ENCODE measurements at places on chromosomes 7 and 10.
A peak's percentile ranks its signal among the peaks of the same experiment; 100 is the strongest.

GRCh38 chr10:78401624-78402367 is 368.1 kb downstream of the RPS24 start:
- DNase-seq, result no peak

GRCh38 chr7:36670585-36671431 is 53.5 kb downstream of the AOAH start:
- DNase-seq, result peak; percentile 8

DNA sequence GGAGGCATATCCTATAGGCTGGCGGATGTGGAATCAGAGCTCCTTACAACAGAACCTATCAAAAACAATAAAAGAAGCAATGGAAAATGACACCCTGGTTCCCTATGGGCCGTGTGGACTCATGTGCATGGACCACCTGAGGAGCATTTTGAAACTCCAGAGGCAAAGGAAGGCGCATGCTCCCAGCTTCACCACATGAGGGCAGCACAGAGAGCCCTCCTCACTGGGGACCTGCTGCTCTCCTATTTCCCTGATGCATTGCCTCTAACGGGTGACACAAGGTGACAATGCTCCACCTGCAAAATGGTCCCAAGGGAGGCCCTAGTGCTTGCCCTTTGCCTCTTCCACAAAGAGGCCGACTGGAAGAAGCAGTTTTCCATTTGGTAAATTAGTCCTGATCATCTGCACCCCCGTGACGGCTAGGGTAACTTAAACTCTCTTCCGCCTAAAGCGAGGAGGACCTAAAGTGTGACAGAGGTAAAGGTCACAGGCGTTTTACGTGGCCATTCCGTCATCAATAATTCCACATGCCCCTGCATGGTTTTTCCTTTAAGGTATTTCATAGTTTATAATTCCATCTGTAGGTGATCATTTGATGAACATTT is 67.7 kb downstream of the GPAM start:
- no peak for DNase-seq

- no peak for DNase-seq
These were observed 10.7 kb downstream of the APBB1IP start for GRCh38 chr10:26448706-26449435.

DNA sequence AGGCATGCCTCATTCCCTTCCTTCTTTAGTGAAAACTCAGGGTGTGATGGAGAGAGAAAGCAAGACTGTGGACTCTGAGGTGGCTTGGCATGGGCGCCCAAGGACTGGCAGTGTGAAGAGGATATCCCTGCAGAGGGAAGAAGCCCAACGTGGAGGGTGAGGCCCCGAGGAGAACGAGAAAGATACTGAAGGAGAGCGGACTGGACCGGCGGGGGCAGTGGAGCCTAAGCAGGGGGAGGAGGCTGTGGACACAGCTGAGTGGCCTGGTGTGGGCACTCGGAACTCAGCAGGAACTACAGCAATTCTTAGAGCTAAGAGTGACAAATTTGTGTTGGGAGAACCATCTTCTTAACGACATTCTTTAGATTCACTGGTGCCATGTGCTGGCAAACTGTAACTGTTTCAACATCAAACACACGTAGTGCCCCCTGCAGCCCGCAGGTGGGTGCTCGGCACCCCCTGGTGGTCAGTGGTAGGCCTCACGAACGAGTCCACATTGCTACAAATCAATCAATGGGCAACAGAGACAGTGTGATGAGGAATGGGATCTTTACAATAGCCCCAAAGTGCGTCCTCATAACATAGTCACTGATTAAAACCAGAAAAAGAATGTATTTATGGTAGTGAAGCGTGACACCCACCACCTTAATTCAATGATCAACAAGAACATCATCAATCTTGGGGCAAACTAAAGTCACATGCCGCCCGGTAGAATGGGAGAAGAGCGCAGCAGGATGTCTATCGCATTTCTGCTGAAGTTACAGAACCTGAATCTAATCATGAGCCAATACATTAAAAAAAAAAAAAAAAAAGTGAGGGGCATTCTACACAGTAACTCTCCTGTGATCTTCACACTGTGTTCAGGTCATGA is 2.0 kb upstream of the SFTPA1 start:
- DNase-seq, result no peak

GRCh38 chr10:8416192-8416701 is 361.8 kb downstream of the GATA3 start:
- no peak for DNase-seq
